ENCODE measurements at places on chromosomes 1 and 21.

DNA sequence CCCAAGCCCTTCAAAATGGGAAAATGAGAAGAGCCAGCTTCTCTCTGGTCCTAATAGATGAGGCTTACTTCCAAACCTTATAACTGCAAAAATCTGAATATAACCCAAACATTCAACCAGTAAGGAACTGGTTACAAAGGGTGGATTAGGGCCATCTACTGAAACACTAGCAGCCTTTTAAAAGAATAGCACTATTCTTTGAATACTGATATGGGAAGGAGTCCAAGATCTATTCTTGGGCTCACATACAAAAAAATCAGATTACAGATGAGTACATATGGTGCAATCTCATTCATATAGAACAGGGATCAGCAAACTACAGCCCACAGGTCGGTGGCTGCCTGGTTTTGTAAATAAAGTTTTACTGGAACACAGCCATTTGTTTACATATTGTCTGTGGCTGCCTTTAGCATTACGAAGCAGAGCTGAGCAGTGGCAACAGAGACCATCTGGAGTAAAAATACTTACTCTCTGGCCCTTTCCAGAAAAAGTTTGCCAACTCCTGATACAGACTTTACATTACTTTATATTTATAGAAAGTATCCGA is 167.7 kb downstream of the ZSCAN20 start:
- DNase-seq = no peak

- no peak for DNase-seq
Observed at GRCh38 chr1:38497921-38498656, 361.5 kb downstream of the RRAGC start.

- no peak for DNase-seq
Observed at GRCh38 chr1:200233393-200233792, 176.4 kb downstream of the ZNF281 start.

DNA sequence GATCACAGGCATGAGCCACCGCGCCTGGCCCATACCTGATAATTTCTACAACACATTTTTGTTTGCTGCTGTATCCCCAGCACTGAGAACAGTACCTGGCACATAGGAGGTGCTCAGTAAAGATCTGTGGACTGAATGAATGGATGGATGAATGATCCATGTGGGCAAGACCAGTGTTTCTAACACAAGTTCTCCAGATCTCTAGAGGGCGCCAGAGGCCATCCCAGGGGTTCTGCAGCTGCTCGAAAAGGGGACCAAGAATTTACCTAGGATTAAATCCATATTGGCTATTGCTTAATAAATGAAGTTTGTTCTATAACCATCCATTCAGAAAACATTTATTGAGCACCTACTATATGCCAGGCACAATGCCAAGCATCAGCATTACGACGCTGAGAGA is 167.7 kb downstream of the ACTL8 start:
- peak; percentile 49 for DNase-seq

DNA sequence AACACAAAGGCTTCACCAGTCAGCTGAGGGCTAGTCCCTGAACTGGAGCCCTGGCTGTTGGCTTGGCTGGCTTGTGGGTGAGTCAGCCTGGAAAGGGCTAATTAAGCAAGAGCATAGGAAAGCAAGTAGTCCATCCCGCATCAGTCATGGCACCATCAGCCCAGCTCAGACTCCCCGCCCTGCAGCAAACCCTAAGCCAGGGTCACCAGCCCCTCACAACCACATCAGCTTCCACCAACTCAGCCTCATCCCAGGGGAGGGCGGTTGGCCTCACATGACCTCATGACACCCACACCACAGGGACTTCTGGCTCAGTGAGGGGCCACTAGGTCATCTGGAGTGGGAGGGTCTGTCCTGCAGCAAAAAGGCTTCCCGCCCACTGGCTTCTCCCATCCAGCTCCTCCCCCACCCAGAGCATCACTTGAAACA is 7.0 kb upstream of the SPATC1L start:
- peak; percentile 25 for DNase-seq

GRCh38 chr1:233172201-233172600 is 123.3 kb downstream of the PCNX2 start:
- DNase-seq = no peak

DNA sequence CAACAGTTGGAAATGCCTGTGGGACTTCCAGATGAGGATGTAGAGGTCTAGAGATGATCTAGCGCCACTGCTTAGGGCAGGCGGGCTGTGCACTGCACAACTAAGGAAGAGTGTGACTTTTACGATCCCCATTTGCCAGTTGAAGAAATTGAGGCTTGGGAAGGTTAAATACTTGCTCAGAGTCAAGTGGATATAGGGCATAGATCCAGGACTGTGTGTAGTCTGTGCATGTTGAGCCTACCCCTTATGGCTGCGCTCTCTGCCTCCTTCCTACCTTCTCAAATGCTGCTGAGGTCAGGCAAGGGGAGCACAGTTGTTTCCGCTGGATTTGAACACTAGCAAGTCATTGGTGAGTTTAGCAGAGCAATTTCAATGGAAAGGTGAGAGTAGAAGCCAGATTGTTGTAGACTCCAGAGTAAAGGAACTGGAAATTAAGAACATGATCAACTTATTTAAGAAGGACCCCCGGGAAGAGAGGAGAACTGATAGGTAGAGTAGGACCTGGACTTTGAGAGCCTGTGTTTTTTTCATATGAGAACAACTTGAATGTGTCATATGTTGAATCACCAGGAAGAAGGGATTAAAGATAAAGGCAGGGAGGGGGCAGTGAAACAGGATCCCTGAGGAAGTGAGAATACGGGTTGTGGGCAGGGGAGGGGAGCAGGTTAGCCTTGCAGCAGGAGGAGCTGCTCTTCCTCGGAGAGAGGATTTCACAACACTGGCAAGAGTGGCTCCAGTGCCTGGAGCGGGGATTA is 2.7 kb downstream of the CAPN2 start:
- no peak for DNase-seq

GRCh38 chr1:30267046-30267445 is 456.3 kb downstream of the MATN1 start:
- DNase-seq = no peak

DNA sequence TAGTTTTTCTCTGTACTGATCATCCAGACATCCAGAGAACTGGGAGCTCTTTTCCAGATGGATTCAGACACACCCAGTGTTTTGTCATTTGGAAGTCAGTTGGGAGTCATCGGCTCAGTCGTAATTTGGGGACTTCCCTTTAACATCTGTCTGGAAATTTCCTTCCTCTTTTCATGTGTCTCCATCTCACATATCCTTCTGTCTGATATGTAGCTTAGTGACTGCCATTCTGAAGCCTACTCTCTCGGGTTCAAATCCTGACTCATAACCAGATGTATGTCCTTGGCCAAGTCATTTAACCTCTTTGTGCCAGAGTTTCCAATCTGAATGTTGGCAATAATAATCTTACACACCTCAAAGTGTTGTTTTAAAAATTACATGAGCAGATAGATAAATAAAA is 3.0 kb downstream of the MORC3 start:
- no peak for DNase-seq

DNA sequence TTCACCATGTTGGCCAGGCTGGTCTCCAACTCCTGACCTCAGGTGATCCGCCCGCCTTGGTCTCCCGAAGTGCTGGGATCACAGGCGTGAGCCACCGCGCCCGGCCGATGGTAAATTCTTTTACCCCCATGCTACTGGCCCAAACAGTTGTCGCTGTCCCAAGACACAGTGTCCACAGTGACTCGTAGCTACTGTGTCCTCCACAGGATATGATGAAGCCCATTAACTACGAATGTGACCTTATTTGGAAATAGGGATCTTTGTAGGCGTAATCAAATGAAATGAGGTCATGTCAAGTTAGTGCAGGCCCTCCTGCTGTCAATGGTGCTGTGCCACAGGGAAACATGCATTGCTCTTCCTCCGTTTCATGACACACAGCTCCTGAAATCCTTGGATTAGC is 8.5 kb downstream of the FNDC10 start:
- no peak for DNase-seq

- no peak for DNase-seq
Observed at GRCh38 chr21:39152271-39152670, 31.0 kb downstream of the PSMG1 start.

GRCh38 chr1:21913763-21914162 is 23.3 kb downstream of the HSPG2 start:
- no peak for DNase-seq

DNA sequence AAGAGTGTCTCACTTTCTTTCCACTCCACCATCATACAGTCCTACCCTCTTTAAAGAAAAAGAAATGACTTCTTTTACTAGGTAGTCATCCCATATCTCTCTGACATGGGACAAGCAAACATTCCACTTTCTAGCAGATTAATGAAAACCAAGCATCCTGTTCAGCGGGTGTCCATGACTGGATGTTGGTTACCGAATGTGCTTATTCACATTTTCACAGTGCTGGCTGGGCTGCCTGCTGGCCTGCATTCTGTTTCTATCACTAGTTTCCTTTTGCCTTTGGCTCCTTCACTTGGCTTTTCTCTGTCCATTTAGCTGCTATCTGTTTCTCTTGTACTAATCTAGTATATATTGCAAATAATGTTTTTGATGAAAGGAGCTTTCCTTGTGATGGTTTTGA is 598.4 kb downstream of the RWDD3 start:
- no peak for DNase-seq

- DNase-seq = no peak
Observed at GRCh38 chr1:228393811-228394570, 12.6 kb downstream of the TRIM11 start.

DNA sequence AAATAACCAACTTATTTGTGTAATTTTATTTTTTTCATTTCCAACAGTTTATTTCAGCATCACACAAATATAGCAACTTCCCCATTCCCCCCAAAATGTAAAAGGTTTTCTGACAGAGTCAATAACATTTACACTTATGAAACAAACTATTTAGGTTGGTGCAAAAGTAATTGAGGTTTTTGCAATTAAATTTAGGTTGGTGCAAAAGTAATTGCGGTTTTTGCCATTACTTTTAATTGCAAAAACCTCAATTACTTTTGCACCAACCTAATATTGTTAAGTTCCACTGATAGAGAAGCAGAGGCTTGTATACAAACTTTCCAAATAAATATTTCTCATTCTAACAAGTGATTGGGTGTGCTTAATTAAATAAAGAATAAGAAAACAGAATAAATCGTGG is 270.9 kb upstream of the DUSP10 start:
- DNase-seq = no peak

GRCh38 chr1:109892561-109893368 is 17.9 kb upstream of the CSF1 start:
- no peak for DNase-seq

DNA sequence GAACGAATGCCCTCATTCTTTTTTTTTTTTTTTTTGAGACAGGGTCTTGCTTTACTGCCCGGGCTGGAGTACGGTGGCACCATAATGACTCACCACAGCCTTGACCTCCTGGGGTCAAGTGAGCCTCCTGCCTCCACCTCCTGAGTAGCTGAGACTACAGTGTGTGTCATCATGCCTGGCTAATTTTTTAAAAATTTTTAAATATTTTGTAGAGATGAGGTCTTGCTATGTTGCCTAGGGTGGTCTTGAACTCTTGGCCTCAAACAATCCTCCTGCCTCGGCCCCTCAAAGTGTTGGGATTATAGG is 69.4 kb downstream of the ALG14 start:
- DNase-seq = no peak

- no peak for DNase-seq
Observed at GRCh38 chr1:202012544-202013478, 2.4 kb downstream of the ELF3 start.

GRCh38 chr1:41152622-41153044 is 89.5 kb downstream of the SCMH1 start:
- no peak for DNase-seq

- no peak for DNase-seq
Observed at GRCh38 chr1:27779122-27779521, 6.1 kb downstream of the STX12 start.

- DNase-seq = no peak
Observed at GRCh38 chr21:45593162-45594022, 50.1 kb upstream of the PCBP3 start.

DNA sequence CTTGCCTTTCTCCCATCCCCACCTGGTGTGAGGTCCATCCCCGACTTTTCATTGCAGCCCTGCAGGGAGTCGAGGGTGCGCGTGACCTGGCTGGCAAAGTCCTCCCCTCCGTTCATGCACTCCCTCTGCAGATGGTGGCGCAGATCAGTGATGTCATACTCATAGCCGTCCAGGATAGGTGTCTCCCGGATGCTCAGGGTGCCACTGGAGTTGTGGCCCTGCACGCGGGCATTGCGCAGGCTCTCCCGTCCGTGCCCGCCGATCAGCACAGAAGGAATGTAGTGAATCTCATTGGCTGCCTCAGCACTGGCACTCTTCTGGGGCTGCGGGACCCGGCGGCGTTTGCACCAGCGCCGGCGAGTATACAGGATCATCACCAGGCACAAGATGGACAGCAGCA is 132.1 kb downstream of the ASTN1 start:
- no peak for DNase-seq

- DNase-seq = no peak
Observed at GRCh38 chr1:185564816-185565215, 169.4 kb upstream of the HMCN1 start.

GRCh38 chr21:41604583-41605041 is 96.7 kb upstream of the TMPRSS2 start:
- DNase-seq = peak; percentile 56

DNA sequence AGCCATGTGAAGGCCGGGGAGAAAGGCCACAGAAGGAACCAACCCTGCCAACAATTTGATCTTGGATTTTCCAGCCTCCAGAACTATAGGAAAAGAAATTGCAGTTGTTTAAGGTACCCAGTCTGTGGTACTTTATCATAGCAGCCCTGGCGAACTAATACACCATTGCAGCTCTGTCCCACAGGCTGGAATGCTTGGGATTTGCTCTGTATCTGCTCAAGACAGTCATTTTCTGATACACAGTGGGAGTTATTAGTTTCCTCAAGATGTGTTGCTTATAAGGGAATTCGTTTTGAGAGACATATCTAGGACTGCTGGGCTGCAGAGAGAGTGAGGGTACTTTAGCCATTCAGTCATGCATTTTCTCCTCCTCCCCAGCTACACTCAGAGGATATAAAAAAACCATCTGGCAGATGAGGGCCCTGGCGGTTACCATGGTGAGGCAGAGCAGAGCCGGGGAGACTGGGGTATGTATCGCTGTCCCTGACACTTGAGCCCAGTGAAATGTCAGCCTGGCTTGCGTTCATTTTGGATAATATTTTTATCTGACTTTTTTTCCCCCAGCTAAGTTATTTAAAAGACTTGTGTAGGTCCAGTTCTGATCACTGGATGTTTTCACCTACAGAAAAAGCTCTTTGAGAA is 104.6 kb downstream of the DIRAS3 start:
- no peak for DNase-seq

DNA sequence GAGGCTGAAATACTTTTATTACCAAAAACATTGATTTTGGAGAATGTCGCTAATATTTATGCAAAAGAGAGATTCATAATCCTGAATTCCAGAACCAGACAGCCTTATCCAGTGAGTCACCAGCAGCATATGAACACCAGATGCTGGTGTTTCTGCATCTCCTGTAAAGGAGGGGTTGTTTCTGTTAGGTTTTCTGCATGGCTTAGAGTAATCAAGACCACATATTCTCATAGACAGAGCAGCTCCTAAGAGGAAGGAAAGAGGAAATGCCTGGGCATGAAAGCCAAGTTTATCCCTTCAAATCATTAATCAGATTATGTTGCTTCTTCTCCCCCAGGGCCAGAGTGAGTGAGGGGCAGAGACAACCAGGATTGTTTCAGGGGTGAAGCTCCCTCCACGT is 86.2 kb downstream of the NGF start:
- no peak for DNase-seq

GRCh38 chr1:209095627-209096595 is 487.6 kb upstream of the CAMK1G start:
- DNase-seq = no peak

GRCh38 chr1:225825078-225825477 is 15.2 kb downstream of the EPHX1 start:
- DNase-seq = no peak

- DNase-seq = no peak
Observed at GRCh38 chr1:50060279-50060678, 36.5 kb upstream of the AGBL4 start.

GRCh38 chr1:15758953-15759661 is 512 bp downstream of the FBLIM1 start:
- DNase-seq = no peak

Data from H9 (cell line).